ENCODE measurements at places on chromosomes 4 and X.

- no peak for ATAC-seq
Measured at GRCh38 chrX:148815218-148815961, 315.0 kb downstream of the AFF2 start.

DNA sequence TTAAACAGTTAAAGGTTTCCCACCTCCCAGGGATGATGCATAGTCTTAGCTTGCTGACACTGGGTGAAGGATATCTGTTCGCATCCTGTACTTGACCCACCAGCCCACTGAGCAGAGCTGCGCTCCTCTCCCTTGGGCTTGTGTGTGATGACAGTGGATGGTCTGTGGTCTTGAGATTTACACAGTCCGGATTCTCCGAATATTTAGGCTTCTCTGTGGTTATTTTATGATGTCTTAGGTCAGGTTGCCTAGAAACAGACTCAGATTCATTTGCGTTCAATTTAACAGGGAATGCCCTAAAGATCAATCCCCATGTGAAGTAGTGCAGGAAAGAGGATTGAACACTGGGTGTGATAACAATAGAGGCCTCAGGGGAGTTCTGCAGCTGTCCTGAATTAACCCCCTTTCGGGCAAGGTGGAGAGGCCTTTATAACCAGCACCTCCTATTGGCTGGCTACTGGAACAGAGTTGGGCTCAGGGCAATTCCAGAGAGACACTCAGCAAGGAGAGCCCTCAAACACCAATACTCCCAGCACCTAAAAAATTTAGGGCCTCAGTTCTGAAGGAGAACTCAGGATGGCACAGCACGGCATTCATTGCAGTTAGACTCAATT is 653.2 kb upstream of the GALNT7 start:
- ATAC-seq: no peak

DNA sequence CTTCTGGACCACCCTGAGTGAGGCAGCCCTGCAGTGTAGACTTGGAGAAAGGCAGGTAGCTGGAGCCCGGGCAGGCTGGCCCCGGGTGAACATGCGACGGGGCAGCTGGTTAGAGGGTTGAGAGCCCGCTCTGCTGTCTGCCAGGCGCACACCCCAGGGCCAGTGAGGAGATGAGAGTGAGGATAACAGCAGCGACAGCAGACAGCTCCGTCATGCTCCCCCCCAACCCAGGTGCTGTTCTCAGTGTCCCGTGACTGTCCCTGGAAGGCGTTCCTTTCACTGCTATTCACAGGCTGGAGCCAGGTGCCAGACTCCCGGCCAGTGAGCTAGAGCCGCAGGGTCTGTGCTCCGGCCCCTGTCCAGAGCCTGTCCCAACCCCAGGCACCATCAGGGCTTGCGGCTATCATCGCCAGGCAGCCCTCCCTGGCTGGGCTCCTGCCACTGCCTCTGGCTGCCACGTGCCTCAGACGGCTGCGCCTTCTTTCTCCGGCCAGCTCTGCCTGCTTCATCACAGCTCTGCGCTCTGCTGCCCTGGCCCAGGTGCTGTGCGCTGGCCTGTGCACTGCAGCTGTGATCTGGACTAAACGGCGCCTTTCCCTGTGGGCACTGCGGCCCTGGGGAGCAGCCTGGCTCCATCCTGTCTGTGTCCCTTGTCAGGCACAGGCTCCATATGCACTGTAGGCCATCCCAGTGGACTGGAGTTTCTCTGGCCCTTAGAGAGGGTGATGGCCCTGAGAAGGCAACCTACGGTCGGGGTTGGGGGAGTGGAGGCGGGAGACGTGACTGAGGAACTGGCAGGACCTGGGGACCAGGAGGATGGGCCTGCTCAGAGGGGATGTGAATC is 19.8 kb downstream of the NSG1 start:
- no peak for ATAC-seq

- no peak for ATAC-seq
Measured at GRCh38 chr4:37687194-37687562, 1.0 kb upstream of the RELL1 start.

- no peak for ATAC-seq
Measured at GRCh38 chr4:71195924-71196323, 142.9 kb upstream of the SLC4A4 start.

GRCh38 chrX:109886122-109886761 is 116.7 kb upstream of the TMEM164 start:
- ATAC-seq: no peak

- no peak for ATAC-seq
Measured at GRCh38 chr4:120055162-120055561, 11.5 kb downstream of the MAD2L1 start.

DNA sequence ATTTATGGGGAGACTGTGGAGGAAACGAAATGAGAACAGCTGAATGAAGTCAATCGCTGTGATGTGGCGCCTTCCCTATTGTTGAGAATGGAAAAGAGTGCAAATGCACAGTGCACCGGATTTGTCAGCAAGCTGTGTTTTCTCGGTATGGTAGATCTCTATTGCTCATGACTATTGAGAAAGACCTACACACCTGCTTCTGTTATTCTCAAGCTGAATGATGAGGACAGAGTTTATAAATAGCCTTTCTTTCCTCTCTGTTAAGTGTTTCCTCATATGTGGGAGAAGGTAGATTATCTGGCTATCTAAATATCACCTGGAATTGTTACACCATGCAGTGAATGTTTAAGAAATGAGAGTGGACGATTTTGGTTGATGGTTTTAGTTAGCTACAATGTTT is 650.7 kb downstream of the IL1RAPL1 start:
- no peak for ATAC-seq

GRCh38 chr4:58732973-58733372 is 1622.8 kb upstream of the IGFBP7 start:
- no peak for ATAC-seq

DNA sequence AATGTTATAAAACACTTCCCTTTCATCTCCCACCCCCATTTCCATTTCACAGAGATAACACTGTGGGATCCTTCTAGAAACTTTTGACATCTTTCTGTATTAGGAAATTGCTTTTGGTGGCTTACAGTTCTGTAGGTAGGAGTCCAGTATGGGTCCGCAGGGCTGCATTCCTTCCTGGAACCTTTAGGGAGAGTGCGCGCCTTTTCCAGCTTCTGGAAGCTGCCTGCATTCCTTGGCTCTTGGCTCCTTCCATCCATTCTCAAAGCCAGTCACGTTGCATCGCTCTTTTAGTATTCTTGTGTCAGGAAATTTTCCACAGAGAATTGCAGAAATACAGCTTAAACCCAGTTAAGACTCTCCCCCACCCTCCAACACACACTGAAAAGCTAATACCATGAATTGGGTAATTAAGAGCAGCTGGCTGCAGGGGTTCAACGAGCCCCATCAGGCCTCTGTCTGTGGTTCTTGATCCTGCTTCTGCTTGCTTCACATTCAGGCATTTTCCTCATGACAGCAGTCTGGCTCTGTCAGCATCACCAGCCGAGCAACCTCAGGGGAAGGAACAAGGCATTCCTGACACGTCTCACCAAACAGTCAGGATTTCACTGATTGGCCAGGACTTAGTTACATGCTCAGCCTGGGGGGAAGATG is 48.8 kb downstream of the SEPTIN11 start:
- ATAC-seq: no peak

DNA sequence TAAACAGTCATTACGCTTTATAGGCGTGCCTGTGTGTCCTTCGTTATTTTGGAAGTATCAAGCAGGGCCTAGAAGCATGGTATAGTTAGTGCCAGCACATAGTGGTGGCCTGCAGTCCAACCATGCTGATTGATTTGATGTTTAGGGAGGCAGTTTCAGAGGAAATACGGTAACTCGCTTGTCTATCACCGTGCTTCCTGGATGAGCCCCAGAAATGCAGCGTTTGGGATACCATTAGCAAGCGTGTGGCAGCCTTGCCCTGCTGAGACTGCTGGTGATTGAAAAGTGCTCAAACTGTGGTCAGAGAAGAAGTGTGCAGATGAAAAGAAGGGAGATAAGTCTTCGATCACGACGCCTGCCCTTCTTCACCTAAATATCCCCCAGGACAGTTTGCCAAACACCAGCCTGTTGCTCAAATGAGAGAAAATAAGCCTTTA is 158.4 kb downstream of the CHIC2 start:
- no peak for ATAC-seq

- ATAC-seq: no peak
Measured at GRCh38 chr4:98838977-98839618, 89.8 kb downstream of the EIF4E start.

GRCh38 chrX:12060489-12061260 is 77.6 kb upstream of the FRMPD4 start:
- no peak for ATAC-seq

DNA sequence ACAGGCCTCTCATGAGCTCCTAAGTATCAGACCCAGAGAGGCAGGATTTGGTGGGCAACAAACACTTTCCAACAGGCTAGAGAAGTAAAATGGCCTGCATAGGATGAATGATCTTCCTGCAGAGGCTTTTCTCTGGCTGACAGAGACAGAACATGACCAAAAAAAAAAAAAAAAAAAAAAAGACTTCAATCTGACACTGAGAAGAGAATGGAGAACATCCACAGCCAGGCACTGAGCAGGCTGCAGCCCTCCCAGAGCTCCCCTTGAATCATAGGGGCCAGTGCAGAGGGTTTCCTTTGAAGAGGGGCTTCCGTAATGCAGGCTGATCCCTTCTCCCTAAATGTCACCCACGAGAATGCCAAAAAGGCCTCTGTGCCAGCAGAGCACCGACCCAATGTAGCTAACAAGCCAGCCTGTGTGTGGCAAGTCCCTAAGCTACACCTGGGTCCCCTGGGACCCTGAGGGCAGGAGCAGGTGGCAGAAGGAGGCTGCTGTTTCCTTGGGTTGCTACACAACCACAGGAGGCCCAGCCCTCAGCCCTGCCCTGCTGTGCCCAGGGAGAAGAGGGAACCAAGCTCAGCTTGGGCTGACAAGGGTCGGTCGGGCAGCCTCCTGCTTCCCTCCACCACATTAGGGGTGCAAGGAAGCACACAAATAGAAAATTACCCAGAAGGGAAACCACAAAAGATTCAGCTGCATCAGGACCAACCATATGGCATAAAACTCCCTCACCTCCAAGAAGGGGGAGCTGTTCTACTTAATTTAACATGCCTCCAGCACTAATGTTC is 55.6 kb downstream of the MAP7D2 start:
- ATAC-seq: no peak

DNA sequence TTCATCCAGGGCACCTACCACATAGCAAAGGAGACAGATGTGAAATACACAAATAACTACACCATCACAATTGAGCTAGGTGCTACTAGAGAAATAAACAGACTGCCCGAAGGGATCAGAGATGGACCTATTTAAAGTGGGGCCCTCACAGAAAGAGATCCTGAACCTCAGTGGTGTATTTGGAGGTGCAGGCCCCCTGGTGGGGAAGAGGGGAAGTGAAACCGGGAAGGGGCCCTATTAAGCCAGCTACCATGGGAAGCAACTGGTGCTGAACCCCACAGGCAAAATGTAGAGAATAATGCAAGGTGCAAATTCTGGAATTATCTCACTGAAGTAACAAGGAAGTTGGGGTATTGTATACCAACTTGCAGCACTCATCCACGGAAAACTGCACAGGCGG is 78.6 kb upstream of the FAM9A start:
- ATAC-seq: no peak

DNA sequence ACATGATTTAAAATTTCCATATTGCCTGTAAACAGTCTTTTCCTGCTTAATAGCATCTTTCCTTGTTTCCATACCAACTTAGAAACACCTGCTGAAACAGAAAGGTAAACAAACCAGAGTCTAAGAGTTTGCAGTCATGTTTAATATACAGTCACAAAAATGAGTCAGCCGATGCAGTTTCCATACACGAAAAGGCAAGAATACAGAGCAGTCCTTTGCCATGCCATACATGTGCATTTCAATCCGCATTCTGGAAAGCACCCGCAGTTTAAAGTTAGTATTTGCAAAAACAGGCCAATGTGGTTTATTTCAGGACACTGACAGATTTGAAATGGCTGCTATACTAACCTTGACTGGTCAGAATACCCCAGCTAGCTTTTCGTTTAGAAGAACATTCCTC is 32.1 kb downstream of the ASB5 start:
- no peak for ATAC-seq

All from activated T-helper 17 cell treated with anti-CD3 and anti-CD28 coated beads, Interleukin-2, amount 50 U/mL, for 72 hours (primary cell).